Activated CD4-positive, alpha-beta T cell treated with anti-CD3 and anti-CD28 coated beads, Interleukin-2, amount 10 ng/mL, durations not matched to agents 7 days and 5 days (primary cell): ENCODE measurements at places on chromosomes 3 and 15. TPM values are rescaled to one million over a fixed set of nuclear protein-coding genes. Genes with fewer than 3 reads are reported as not detected.
A peak's percentile ranks its signal among the peaks of the same experiment; 100 is the strongest.

- peak overlapping the region; percentile 45 for H3K4me3 ChIP-seq
- peaks cover 57% of the 10 kb centered on the region for H3K4me1 ChIP-seq
- H3K27ac ChIP-seq: no peak overlapping the region
- no peaks in the 10 kb centered on the region for H3K27me3 ChIP-seq
- peaks cover 37% of the 10 kb centered on the region for H3K36me3 ChIP-seq
- DNase-seq: no peak
Observed at GRCh38 chr3:51394541-51394940, 3.5 kb downstream of the RBM15B start.

DNA sequence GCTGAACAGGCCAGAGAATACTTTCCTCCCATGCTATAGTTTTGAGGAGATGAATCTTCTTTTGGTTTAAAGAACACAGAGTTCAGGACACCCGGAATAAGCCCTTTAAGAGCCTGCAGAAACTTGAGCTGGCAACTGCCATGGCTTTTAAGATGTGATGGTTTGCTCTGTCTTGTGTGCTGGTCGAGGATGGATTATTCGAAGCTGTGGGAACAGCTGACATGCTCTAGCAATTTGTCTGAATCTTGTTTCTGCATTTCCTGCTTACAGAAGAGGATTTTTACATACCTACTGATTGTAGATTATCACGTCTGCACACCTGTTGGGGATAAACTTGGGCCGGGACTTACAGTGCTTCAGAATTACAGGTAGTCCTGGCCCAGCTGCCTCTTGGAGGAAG lies 396.9 kb downstream of the LRTM1 start:
- H3K27ac ChIP-seq: no peak overlapping the region
- H3K4me1 ChIP-seq: no peaks in the 10 kb centered on the region
- no peak overlapping the region for H3K4me3 ChIP-seq
- DNase-seq: no peak

ROBO2 gene
- not detected for total RNA-seq

GRCh38 chr3:71050538-71051258 lies 532.8 kb downstream of the FOXP1 start:
- H3K27me3 ChIP-seq: no peaks in the 10 kb centered on the region
- peak overlapping the region; percentile 2 for H3K4me3 ChIP-seq
- DNase-seq: peak; percentile 57
- peaks cover 99% of the 10 kb centered on the region for H3K4me1 ChIP-seq

DNA sequence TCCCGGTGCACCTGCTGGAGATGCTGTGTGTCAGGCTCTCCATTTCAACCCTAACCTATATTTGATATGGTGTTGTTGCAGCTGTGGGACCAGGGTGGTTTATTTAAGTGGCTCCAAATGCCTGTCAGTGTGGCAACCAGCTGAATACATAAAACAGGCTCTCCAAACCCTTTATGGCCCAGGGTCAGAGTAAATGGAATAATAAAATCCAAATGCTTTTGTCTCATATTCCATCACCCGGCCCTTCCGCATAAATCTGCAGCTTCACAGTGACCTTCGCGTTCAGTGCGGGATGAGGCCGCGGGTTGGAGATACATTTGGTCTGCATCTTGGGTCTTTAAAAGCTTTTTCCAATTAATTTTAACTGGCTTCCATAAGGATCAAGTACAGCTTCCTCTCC lies 382.1 kb upstream of the NR2F2 start:
- no peak overlapping the region for H3K27ac ChIP-seq
- no peak for DNase-seq
- H3K27me3 ChIP-seq: peaks cover 5% of the 10 kb centered on the region
- no peak overlapping the region for H3K4me3 ChIP-seq
- peaks cover 3% of the 10 kb centered on the region for H3K4me1 ChIP-seq

FBXL22 gene
- total RNA-seq: 0.79 TPM

DNA sequence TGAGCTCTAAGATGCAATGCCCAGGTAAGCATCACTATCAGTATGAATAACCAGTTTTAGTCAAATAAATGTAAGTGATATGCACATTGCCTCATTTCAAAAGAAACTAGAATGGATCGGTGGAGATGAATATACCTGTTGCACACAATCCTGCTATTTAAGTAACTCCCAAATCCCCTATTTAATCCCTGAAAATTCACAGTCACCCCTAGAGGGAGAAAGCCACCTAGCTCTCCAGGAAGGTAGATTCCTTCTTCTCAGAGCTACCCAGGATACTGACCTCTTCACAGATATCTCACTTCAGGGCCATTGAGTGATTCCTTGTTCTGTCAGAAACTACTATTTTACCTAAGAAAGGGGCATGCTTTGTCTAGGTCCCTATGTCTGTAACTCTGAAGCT lies 11.7 kb downstream of the LSAMP start:
- H3K4me3 ChIP-seq: no peak overlapping the region
- no peak overlapping the region for H3K27ac ChIP-seq
- no peaks in the 10 kb centered on the region for H3K36me3 ChIP-seq

DUOX1 gene
- not detected for total RNA-seq

GRCh38 chr3:52742418-52743041 lies 28.2 kb downstream of the NEK4 start:
- H3K4me3 ChIP-seq: no peak overlapping the region
- no peaks in the 10 kb centered on the region for H3K27me3 ChIP-seq
- H3K36me3 ChIP-seq: peaks cover 23% of the 10 kb centered on the region
- no peaks in the 10 kb centered on the region for H3K4me1 ChIP-seq

SHISA5 gene
- total RNA-seq: 271 TPM

- no peak for DNase-seq
- H3K4me1 ChIP-seq: peaks cover 26% of the 10 kb centered on the region
- no peaks in the 10 kb centered on the region for H3K36me3 ChIP-seq
Observed at GRCh38 chr3:141459008-141459407, 27.8 kb upstream of the RASA2 start.

DNA sequence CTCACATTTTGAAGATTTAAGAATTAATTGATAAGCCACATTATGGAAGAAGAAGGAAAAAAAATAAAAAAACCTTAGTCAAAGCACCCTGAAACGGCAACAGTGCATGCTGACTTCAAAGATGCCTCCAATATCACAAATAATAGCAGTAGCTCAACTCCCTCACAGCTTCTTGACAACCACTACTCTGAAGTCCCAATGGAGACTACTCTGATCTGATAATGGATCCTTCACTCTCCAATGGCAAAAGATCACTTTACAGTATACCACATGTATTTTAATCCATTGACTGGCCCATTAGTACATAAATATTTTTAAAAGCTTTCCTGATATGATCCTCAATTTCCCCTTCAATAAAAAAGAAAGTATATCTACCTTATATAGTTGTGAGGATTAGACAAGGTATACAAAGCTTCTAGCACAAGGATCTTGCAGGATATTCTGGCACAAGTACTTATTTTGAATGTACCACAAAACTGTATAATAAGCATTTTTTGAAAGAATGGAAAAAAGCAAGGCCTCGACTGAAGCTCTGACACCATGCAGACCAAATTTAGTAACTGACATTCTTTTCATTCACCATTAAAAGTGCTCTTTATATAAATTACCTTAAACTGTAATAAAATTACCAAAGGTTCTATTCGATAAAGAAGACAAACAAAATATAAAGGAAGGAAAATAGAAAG lies 91.9 kb downstream of the PEAK1 start:
- H3K27me3 ChIP-seq: peaks cover 3% of the 10 kb centered on the region
- DNase-seq: no peak
- no peaks in the 10 kb centered on the region for H3K36me3 ChIP-seq

DNA sequence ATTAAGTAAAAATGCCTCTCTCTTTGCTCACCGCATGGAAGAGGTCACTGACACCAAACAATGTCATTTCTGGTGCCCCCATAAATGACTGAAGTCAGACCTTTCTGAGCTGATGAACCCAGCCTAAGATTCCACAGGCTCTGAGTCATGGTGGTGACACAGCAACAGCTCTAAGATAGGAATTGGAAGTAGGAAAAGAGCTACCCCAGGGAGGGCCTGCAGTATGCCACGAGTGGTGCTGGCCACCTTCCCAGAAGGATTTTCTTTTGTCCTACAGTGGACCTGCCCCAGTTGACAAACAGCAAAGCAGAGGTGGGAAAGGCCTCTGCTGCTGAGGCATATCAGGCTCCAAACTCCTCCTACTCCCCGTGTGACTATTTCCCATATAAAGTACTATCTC lies 208.1 kb downstream of the MINAR1 start:
- no peaks in the 10 kb centered on the region for H3K4me1 ChIP-seq
- no peak overlapping the region for H3K4me3 ChIP-seq
- no peak for DNase-seq
- H3K27ac ChIP-seq: no peak overlapping the region

GRCh38 chr3:155736381-155736780 lies 8.5 kb downstream of the PLCH1 start:
- no peak overlapping the region for H3K27ac ChIP-seq
- H3K4me3 ChIP-seq: no peak overlapping the region
- H3K27me3 ChIP-seq: peaks cover 23% of the 10 kb centered on the region
- H3K36me3 ChIP-seq: no peaks in the 10 kb centered on the region
- no peak for DNase-seq

DNA sequence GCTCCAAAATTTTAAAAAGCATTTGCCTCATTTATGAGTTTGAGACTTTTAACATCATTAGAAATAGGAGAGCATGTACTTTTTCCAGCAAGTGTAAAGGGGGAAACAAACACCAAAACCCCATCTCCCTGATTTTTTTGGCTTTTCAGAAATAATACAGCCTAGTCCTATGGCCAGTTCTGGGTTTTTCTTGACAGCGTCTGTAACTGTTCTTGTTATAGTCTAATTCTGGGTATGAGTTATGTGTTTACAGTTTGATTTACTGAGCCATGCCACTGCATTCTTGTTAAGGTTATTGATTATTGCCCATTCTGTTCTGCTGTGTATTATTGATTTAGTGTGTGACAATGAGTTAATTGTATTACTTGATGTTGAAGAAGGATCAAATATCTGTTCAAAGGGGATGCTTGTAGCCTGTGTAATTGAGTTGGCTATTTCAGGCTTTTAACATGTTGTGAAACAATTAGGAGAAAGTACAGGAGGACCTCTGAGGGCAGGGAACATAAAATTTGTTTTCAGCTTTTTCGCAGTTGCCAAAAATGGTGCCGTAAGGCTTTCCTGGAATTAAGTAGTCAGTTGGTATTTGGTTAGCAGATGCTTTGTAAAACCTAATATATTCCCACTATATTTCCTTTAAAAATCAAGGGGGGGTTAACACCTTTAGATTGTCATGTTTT lies 46.1 kb downstream of the MBNL1 start:
- peaks cover 61% of the 10 kb centered on the region for H3K4me1 ChIP-seq
- H3K27me3 ChIP-seq: no peaks in the 10 kb centered on the region
- no peak overlapping the region for H3K4me3 ChIP-seq
- no peak overlapping the region for H3K27ac ChIP-seq

ANKUB1 gene
- total RNA-seq: not detected

GALNT15 gene
- total RNA-seq: not detected

SLMAP gene
- 47.2 TPM for total RNA-seq

DNA sequence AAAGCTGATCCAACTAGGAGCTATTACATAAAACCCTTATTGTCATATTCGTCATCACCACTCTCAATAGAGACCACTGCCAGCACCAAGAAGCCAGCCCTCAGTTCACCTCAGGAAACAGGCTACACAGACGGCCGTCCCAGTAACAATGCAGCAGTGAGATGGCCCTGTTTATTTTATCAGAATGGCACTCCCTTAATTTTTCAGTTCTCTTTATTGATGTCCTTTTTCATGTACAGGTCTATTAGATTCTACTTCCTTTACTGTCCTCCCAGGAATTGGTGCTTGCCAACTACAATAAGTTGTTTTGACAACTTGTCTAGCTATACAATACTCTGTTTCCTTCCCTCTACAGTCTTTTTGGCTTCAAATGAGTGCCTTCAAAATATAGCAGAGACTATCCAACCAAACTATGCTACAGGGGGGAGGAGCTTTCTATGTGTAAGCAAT lies 272.5 kb downstream of the ZBTB20 start:
- peaks cover 3% of the 10 kb centered on the region for H3K36me3 ChIP-seq
- no peak overlapping the region for H3K4me3 ChIP-seq
- H3K27ac ChIP-seq: no peak overlapping the region
- H3K4me1 ChIP-seq: peaks cover 6% of the 10 kb centered on the region
- H3K27me3 ChIP-seq: no peaks in the 10 kb centered on the region

- peaks cover 10% of the 10 kb centered on the region for H3K27me3 ChIP-seq
- DNase-seq: no peak
- no peaks in the 10 kb centered on the region for H3K36me3 ChIP-seq
- peaks cover 6% of the 10 kb centered on the region for H3K4me1 ChIP-seq
Observed at GRCh38 chr15:95561463-95561862, 769.0 kb upstream of the NR2F2 start.

LRRC49 gene
- total RNA-seq: not detected

GRCh38 chr15:78216276-78217104 lies 17.9 kb downstream of the ACSBG1 start:
- no peaks in the 10 kb centered on the region for H3K36me3 ChIP-seq
- H3K27me3 ChIP-seq: peaks cover 8% of the 10 kb centered on the region
- H3K4me3 ChIP-seq: no peak overlapping the region

CD96 gene
- 307 TPM for total RNA-seq

DNA sequence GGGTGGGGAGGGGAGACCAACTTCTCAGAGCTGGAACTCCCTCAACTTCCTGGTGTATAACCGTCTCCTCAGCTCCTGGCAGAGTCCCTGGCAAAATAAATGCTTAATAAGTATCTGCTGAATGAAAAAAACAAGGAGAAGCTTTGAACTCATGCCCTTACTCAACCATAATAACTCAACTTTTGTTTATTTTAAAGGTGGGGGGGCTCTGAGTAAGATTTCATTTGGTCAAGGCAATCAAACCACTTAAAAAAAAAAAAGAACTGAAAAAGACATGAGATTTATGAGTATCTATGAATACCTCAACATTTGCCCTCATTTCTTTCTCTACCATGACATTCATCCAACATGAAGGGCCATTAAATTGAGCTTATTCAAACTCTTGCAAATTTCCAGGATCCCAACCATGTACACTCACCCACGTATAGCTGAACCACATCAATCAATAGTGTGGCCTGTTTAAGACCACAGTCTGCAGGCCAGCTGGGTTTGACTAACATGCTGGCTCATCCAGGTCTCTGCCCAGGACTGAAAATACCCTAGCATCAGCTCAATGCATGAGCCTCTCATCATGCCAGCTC lies 157.9 kb downstream of the FOXP1 start:
- H3K4me1 ChIP-seq: peaks cover 80% of the 10 kb centered on the region
- H3K36me3 ChIP-seq: peaks cover 29% of the 10 kb centered on the region
- no peak for DNase-seq
- H3K4me3 ChIP-seq: no peak overlapping the region
- peaks cover 3% of the 10 kb centered on the region for H3K27me3 ChIP-seq
- H3K27ac ChIP-seq: no peak overlapping the region

DNA sequence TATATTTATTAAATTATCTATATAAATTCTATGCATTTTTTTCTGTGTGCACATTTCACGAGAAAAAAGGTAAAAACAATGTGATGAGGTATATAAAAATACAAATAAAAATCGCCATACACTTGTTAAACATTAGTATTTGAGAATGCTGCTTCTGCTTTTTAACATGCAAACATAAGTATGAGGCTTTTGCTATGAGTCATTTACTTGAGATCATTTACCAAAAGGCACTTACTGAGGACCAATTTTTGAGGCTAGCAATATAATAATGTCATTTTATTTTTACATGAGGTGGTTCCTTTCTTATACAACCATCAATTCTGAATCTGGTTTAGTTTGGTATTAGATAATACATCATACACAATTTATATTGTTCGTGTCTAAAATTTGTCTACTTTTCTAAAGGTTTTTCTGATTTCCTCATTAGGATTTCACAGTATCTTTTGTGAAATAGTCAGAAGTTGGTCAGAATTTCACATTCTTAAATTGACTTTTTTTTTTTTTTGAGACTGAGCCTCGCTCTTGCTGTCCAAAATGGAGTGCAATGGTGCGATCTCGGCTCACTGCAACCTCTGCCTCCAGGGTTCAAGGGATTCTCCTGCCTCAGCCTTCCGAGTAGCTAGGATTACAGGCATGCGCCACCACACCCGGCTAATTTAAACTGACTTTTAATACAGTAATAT lies 25.6 kb downstream of the DCUN1D1 start:
- DNase-seq: no peak
- peaks cover 33% of the 10 kb centered on the region for H3K36me3 ChIP-seq
- no peaks in the 10 kb centered on the region for H3K27me3 ChIP-seq
- no peak overlapping the region for H3K4me3 ChIP-seq

COL7A1 gene
- total RNA-seq: 0.52 TPM
